ENCODE measurements at places on chromosomes 7 and 10.

- DNase-seq: no peak
Observed at GRCh38 chr10:60189861-60190475, 199.7 kb downstream of the ANK3 start.

DNA sequence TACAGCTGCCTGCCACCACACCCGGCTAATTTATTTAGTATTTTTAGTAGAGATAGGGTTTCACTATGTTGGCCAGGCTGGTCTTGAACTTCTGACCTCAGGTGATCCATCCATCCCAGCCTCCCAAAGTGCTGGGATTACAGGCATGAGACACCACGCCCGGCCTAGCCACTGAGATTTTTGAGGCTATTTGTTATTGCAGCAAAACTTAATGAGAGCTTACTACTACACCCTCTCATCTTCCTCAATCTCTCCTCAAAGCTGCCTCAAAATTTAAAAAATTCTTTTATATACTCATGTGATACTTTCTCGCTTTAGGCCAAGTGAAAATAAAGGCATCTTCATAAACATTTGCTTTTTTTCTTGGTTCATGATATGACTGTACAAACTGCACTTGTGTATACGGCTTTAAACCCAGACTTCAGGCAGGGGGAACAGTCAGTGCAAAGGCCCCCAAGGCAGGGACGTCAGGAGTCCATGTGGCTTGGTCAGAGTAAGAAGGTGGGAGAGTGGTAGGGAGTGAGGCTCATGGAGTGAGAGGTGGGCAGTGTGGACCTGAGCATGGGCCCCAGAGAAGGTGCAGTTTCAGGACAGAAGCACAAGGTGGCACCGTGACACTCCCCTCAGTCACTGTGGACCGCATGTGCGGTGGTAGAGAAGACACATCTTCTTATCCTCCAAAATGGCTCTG is 55.5 kb downstream of the SYPL1 start:
- no peak for DNase-seq

DNA sequence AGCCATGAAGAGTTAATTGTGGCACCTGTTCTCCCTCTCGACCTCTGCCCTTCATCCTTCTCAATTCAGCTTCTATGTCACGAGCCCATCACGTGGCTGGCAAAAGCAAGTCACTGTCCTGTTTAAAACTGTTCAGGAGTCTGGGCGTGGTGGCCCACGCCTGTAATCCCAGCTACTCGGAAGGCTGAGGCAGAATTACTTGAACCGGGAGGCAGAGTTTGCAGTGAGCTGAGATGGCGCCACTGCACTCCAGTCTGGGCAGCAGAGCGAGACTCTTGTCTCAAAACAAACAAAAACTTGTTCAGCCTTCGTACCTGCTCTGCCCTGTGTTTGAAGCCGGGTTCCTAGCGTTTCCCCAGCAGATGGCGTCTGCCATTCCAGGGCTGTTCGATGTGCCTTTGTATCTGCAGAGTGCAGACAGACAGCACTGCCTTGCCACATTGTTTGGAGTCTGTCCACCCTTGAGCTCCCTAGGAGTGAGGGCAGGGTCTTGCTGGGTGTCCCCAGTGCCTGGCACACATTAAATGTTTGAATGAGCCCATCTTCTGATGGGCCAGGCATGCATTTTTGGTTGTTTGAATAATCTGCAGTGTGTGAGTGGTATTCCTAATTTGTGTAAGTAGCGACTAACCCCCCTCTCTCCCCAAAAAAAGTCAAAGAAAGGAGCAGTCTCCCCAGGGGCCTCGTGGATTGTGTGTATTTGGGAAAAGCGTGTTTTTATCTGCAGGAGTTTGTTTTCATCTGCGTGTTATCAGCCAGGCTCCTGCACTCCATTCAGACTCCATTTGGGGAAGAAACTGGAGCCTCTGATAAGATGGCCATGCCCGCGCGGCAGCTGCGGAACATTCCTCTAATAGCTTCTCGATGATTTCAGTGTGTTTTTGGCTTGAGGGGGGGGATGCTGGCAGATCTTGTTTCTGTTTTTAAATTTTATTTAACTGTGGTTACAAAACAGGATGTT is 61.2 kb downstream of the DNAJB6 start:
- no peak for DNase-seq

DNA sequence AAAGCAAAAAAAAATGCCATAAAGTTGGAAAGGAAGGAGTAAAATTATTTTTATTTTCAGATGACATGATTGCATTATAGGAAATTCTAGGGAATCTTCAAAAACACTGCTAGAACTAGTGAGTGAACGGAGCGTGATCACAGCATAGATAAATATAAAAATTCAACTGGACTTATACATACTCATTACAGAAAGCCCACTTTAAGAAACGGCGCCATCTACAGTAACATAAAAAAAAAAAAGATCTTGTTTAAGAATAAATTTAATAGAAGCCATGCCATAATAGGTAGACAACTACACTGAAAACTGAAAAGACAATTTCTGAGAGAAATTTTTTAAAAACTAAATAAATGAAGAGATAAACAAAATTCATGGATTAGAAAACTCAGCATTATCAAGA is 623.1 kb upstream of the MGMT start:
- DNase-seq: no peak

- DNase-seq: no peak
Observed at GRCh38 chr7:108071551-108071950, 58.6 kb downstream of the LAMB4 start.

DNA sequence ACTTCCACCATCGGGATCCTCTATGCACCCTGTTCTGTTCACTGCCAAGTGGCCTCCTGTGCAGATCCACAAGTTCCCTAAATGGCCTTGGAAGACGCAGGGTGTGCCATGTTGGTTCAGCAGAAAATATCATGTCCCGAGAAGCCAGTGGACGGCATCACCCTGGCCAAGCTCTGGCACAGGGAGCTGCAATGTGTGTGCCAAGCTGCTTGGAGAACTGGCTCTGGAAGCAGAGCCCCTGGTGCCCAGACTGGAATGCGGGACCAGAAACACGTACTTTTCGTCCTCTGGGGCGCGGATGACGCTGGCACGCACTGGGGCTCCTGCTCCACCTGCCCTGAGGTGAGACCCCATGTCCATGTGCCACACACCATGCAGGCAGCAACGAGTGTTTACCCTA is 124.7 kb upstream of the CARD11 start:
- no peak for DNase-seq

- DNase-seq: no peak
Observed at GRCh38 chr7:141551782-141552181, 572 bp downstream of the AGK start.

DNA sequence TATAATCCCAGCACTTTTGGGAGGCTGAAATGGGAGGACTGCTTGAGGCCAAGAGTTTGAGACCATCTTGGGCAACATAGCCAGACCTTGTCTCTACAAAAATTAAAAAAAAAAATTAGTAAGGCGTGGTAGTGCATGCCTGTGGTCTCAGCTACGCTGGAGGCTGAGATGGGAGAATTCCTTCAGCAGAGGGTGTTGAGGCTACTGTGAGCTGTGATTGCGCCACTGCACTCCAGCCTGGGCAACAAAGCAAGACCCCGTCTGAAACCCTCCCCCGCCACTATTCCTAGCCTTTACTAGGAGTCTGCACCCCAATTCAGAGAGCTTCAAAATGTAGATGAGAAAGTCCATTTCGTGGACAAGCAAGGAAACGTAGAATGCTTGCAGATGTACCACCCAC is 95.2 kb downstream of the PRPF18 start:
- no peak for DNase-seq

DNA sequence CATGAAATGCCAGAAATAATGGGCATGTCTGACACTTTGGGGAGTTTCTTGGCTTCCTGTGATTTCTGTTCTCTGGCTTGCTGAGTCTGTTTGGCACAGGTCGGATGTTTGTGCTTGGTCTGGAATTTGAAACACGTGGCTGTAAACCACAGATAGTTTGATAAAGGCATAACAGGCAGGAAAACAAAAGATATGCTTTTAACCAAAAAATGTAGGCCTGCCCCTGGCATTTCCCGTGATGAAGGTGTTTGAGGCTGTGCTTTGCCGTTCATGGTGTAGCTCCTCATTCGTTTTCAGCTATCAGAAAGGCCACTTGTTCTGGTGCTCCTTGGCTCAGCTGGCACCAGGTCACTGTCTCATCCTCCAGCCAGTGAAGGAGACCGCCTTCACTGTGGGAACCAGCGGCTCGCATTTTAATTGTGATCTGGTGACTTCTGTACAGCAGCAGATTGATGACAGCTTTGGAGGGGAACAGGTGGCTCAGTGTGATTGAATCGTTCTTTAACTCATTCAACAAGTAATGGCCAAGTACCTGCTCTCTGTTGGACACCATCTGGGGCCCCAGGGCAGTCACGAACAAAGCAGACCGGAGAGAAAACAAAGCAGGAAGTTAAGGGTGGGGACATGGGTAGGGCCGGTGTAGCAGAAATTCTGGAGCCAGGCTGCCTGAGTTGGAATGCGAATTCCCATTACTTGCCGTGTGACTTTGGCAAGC is 111.5 kb downstream of the CCNY start:
- no peak for DNase-seq

GRCh38 chr10:14456218-14456869 is 125.6 kb upstream of the FRMD4A start:
- DNase-seq: no peak

DNA sequence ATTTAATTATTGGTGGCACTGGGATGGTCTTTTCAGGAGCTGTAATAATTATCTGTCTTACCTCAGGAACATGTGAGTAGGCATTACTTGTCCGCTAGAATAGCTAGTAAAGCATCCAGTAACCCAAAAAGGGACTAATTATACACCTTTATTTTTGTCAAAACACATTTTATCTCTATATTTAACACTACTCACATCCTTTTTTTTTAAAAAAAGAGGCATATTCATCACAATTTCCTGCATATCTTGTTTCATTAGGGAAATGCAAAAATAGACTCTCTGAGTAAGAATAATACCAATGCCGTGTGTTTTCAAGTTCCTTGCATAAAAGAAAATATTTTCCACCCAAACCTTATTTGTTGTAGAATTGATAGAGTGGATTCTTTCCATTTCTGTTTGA is 99.5 kb downstream of the VTI1A start:
- no peak for DNase-seq

- DNase-seq: no peak
Observed at GRCh38 chr10:88522715-88523114, 60.4 kb downstream of the RNLS start.

DNA sequence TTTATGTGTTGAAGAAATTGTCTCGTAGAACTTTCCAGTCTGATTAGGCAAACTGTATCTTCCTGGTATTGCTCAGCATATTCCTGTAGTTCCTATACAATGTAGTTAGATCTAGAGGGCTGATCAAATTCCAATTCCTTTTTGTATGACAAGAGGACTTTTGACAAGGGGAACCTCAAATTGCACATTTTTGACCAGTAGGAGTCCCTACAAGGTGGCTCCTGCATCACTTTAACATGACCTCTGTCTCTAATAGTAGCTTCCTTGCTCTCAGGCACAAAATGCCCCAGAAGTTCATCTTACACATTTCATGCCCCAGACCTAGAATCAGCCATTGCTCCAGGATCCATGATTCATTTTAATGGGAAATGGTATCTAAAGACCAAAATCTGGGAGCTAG is 18.7 kb downstream of the HERPUD2 start:
- DNase-seq: no peak

- no peak for DNase-seq
Observed at GRCh38 chr10:94496010-94496409, 49.6 kb upstream of the HELLS start.

DNA sequence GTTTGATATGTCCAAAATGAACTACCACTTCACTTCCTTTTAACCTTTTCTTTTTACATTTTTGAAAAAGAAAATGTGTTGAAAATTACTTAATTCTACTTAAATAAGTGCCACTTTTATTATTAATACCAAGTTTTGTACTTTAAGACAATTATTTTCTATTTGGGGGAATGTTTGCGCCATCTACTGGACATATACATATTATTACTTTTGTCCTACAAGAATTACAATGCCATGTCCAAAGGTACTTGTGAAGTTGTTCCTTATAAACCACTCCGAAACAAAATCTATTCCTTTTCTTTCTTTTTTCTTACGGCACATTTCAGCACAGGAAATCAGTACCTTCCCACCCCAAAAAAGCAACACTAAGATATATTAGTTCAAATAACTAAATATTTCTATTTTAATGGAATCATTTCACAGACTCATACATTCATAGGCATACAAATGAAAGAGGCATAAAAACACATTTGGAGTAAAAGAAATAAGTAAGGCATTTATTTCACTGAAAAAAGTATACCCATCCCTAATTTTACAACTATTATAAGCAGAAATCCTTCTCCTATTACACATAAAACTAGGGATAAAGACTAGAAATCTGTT is 169.9 kb downstream of the RNF133 start:
- no peak for DNase-seq

DNA sequence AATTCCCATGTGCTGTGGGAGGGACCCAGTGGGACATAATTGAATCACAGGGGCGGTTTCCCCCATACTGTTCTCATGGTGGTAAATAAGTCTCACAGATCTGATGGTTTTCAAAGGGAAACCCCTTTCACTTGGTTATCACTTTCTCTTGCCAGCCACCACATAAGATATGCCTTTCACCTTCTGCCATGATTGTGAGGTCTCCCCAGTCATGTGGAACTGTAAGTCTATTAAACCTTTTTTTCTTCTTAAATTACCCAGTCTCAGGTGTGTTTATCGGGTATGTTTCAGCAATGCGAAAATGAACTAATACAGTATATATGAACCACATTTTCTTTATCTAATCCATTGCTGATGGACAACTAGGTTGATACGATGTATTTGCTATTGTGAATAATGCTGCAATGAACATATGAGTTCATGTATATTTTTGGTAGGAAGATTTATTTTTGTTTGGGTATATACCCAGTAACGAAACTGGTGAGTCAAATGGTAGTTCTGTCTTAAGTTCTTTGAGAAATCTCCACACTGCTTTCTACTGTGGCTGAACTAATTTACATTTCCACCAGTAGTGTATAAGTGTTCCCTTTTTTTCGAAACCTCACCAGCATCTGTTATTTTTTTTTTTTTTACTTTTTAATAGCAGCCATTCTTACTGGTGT is 70.0 kb upstream of the HGF start:
- DNase-seq: no peak

GRCh38 chr10:94282369-94282768 is 80.4 kb downstream of the NOC3L start:
- DNase-seq: no peak

GRCh38 chr7:84823530-84823929 is 363.3 kb downstream of the SEMA3D start:
- no peak for DNase-seq
